NCI-H82 (cell line): ENCODE measurements at places on chromosomes 3 and 15.

DNA sequence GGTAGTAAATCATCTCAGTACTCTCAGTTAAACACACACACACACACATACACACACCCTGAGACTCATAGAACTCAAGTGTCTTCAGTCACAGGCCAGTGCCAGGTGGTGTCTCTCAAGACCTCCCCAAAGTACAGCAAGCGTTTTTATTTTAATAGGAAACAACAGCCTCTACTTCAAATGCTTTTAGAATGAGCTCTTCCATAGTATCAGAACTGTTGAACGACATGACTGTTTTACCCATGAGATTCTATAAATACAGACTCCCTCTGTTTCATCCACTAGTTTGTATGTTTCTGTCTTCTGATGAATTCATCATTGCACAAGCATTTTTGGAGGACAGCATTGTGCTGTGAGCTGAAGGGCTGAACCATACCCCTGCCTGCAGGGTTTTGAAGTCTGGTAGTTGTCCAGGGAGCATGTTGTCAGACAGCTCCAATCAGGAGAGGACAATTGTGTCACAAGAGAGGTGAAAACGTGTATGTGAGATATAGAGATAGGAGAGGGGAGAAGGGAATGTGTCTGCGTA, 201.0 kb upstream of the BCL6 start:
- no peak for DNase-seq

DNA sequence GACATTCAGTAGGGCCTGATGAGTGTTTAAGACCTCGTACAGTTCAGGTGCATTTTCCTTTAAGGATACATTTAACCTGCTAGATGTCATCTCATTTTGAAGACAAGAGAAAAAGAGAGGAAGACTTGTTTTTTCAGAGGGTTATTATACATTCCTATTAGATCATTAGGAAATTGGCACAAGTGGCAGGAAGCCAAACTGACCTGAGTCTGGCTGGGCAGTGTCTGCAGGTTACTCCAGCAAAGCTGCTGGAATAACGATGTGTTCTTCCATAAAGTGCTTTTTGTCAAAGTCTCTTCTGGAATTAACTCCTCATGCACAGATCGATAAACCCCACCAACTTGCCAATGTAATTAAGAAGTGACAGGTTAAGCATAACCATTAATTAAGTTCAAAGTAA, 396.4 kb upstream of the TPRG1 start:
- DNase-seq, result no peak

DNA sequence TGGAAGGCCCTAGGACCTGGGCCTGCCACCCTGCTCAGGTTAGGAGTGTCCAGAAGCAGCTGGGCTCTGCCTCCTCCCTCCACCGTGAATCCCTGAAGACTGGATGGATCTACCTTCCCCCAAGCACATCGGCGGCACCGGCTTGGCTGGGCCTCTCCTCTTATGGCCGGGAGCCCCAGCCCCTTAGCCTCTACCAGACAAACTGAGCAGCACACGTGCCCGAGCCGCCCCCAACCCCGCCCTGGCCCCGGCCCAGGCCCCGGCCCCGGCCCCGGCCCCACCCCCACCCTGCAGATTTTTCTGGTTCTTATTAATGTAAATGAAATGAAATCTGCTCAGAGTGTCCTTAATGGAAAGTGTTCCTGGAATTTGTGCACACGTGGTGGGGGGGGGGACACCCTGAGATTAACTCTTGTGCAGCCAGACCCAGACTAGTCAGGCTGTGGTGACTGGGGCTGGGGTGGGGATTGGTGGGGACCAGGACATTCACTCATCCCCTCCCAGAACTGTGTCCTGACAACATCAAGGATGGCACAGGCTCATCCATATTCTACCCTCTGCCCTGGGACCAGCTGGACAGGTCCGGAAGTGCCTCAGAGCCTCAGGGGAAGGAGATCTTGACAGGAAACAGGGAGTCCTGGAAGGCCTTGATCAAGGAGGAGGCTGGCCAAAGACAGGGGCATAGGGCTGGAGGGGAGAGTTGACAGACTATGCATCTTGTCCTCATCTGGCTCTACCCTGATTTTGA, 30.9 kb upstream of the SEMA3F start:
- peak; percentile 73 for DNase-seq

DNA sequence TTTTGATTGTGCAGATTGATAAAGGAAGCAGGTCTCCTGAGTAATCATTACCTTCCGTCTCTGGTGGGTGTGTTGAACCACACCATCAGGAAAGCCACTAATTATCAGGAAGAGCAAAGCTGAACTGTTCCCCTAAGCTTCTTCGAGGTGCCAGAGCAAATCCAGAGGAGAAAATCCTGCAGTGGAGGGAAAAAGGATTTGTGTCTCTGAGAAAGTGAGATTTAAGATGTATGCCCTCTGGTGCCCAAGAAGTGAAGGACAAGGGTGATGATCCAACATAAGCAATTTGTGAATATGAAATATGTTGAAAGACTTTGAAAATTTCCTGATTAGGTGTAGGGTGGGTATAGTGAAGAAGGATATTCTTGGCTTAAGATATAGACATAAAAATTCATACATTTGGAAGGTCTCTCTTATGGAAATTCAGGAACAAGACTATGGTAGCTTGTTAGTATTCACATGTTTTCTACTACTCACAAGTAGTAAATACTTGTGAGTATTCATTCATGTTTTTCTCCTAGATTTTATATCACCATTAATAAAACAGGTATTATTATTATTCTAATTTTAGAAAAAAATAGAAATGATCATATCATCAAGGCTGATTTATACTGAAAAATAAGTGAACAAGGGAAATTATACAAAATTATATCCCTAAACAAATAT, 34.8 kb downstream of the COMMD2 start:
- peak; percentile 90 for DNase-seq

GRCh38 chr15:63968122-63968524, 78.2 kb downstream of the DAPK2 start:
- no peak for DNase-seq

GRCh38 chr3:134847349-134847748, 52.3 kb downstream of the EPHB1 start:
- no peak for DNase-seq

GRCh38 chr3:186843039-186843432, 526 bp downstream of the ADIPOQ start:
- DNase-seq, result no peak

DNA sequence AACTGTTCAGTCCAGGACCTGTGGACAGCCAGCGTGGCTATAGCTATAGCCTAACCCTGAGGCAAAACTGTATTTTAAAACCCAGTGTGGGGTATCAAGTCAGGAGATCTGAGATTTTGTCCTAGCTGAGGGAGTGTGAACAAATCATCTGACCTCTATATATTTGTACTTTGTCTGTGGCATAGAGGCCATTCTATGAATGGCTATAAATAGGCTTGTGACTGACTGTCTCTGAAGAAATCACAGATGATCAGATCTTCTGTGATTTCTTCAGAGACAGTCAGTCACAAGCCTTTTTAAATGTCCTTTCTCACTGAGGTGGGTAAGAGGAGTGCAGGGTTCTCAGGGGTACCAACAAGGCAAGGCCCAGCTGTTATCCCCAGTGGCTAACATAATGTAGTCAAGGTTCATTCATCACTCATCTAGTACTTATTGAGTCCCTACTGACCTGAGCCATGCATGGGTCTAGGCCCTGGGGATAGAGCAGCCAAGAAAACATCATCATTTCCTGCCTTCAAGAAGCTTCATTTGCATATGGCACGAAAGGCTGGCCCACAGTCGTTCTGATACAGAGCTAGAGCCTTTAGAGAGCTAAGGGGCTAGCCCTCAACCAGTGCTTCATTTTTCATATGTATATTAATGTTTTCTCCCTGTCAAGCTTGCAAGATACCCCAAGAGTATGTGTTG, 53.3 kb downstream of the TIPARP start:
- no peak for DNase-seq

GRCh38 chr15:83732196-83732595, 78.3 kb downstream of the ADAMTSL3 start:
- DNase-seq, result no peak

- DNase-seq, result peak; percentile 81
These were observed 17.3 kb upstream of the HRH1 start for GRCh38 chr3:11136830-11137626.

DNA sequence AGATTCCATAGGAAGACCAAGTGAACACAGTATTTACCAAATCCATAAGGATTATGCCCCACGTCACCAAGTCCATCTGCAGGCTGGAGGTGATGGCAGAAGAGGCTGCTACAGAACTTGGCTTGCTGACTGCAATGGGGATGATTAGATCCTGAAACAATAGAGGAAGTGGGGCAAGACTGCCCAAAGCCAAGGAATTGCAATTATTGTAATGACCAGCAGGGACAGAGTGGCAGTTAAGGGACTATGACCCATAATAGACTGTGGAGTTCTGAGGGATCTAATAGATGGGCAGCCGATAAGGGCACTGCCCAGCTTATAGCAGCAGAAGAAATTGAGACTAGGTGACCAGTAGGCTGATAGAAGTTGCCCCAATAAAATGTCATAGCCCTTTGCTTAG, 108.4 kb downstream of the MINAR1 start:
- peak; percentile 33 for DNase-seq

DNA sequence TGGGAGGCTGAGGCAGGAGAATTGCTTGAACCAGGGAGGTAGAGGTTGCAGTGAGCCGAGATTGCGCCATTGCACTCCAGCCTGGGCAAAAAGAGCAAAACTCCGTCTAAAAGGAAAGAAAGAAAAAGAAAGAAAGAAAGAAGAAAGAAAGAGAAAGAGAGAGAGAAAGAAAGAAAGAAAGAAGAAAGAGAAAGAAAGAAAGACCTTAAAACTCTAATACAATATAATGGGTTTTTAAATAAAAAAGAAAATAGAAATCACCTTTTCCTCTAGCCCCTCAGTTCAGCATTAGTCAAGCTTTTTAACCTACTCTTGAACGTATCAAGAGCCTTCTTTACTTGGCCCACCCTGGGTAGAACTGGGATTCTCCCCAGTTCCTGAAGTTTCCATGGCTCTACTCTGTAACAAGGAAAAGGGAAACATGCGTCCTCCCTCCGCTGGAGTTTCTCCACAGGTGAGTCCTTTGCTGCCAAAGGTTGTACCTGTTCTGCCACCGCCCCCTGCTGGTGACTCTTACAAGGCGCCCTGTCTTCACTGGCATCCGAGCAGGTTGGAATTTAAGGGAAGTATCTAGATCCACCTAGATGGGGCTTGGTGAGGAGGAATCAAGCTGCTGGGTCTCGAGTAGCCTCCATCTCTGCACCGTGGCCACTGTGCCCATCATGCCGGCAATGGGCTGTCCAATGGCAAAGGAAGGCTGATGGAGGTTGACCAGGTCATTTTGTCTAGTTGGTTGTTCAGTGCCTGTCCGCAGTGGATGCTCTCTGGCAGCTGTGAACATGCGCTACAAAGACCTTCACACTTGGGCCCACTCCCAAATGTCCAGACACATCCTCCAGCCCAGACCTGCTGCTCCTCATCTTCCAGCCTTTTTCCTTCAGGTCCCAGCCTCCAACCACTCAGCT, 20.6 kb upstream of the EPHB3 start:
- DNase-seq, result peak; percentile 87

DNA sequence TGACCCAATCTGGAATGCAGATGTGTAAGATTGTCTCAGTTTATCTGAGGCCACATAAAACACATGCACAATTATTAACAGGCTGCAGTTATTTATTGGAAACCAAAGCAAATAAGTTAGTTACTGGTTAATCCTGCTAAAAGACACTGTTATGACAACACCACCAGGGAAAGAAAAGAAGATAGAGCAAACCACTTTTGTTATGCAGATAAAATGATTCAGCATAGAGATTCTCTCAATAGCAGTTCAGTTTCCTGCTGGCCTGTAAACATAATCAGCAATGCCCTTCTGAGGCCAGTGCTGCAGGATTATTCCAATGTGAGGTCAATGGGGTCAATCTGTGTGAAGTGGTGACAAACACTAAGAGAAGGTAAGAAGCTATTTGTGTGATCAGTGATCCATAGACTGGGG, 244.4 kb downstream of the ZBTB20 start:
- peak; percentile 10 for DNase-seq

DNA sequence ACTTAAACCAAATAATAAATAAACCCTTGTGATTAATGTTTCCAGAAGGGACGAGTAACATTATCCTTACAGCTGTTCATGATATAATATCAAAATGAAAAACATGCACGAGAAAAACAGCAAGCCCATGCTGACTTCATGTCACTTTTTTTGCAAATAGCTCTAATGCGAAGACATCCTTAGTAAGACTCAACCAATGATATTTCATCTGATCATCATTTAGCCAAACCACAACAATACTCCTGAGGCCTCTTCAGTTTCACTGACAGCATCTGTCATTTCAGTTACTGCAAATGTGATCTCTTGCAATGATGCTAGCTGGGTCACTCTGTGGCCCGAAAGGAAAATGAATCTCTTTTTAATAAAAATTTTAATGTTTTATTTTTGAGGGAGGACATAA, 74.0 kb downstream of the POLR2M start:
- DNase-seq, result no peak

DNA sequence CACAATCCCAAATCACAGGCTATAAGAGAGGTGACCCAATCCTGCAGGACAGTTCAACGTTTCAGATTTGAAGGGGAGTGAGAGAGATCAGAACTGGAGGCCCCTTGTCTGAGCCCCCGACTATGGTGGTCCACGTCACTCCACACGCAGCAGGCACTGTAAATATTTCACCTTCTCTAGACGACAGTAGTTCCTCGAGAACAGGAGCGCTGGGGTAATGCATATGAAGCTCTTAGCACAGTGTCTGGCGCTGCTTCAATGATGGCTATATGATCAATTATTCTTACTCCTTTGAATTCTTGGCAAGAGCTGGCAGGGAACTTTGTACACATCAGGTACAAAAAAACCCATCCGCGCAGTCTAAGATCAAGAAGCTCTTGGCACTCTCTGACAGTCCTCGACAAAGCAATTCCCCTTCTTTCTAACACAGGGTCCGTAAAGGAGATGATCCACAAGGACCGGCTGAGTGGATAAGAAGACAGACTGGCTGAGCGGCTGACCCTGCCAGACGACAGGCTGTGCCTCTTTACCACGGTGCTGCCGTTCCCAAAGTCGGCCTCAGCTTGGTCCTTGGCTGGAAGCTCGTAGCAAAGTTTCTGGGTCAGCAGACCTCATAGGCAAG, 522 bp upstream of the NRROS start:
- DNase-seq, result peak; percentile 80

- DNase-seq, result no peak
These were observed 131.6 kb upstream of the MITF start for GRCh38 chr3:69607466-69608305.

DNA sequence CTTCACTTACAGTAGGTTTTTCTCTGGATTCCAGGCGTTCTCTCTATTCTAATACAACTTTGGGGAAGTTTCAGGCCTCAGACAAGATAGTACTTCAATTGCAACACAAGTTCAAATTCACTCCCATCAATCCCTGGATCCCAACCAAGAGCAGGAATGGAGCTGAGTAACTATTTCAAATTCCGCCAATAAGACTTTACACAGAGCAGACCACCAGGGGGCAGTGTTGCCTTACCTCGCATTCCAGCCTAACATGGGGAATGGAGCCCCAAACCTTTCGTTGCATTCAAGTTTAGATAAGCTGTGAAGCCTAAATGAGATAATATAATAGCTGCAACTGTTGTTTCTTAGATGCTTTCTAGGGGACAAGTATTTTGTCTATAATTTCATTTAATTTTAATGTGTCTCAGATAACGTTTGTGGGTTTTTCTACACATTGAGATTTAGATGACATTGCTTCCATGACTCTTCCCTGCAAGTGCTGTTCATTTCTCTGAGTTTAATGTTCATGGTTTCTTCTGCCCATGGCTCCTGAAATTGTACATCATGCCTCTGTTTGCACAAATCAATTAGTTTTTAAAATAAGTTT, 186.7 kb downstream of the NSUN3 start:
- peak; percentile 89 for DNase-seq

- DNase-seq, result no peak
These were observed 421.0 kb upstream of the RBMS3 start for GRCh38 chr3:28859897-28860296.
